ENCODE measurements at places on chromosomes 1 and 21.

- peak; percentile 65 for DNase-seq
These were observed 88.0 kb upstream of the ZNF648 start for GRCh38 chr1:182149411-182149965.

GRCh38 chr1:29099286-29099685 is 24.4 kb downstream of the TMEM200B start:
- DNase-seq: no peak

- DNase-seq: no peak
These were observed 15.8 kb upstream of the TMEM9 start for GRCh38 chr1:201169971-201170532.

DNA sequence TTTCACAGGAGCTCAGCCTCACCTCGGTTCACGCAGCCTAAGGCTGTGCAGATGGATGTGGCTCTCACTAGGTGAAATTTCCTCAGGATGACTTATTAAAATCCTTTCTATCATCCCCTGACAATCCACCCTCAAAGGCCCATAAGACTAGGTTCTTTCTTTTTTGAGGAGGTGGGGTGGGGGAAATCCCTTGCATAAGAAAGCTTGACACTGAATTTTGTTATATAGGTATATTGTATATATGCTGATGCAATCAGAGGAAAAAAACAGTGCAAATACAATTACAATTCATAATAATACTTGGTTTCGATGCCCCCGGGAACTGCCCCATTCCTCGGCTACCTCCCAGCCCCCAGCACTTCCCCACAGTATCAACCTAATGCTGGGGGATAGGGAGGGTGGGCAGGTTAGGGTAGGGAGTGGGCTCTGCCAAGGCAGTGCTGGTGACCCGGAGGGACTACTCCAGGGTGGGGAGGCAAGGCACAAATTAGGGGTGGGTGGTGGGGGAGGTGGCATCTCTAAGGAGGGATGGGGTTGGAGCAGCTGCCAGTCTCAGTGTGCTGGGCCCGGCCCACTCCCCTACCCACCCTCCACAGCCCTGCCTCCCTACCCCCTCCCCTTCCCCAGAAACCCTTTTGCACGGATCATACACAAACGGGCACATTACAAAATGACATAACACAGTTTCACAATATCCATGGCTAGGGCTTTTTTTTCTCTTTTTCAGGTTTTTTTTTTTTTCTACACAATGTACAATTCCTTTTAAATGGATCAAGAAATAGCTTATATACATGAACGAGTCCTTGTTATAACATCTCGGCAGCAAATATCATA is 30.9 kb downstream of the SLC27A3 start:
- DNase-seq: no peak

- DNase-seq: no peak
These were observed 371.6 kb upstream of the RUNX1 start for GRCh38 chr21:35420656-35421055.

- no peak for DNase-seq
These were observed 100.4 kb upstream of the F3 start for GRCh38 chr1:94641990-94642389.

- DNase-seq: no peak
These were observed 36.8 kb downstream of the MAB21L3 start for GRCh38 chr1:116147972-116148371.

DNA sequence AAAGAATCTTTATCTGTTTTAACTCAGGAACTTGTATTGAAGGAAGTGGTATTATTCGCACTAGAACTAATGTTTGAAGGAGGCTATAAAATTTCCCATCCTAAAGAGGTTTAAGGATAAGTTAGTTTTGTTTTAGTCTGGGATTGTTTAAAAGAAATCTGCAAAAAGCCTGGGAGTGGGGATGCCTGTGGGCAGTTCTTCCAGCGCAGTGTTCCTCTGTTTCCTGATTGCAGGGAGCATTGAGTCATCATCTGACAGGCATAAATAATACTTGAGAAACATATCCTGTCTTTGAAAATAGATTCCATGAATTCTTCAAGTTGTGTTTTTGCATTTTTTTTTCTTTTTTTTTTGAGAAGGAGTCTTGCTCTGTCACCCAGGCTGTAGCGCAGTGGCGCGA is 350.8 kb upstream of the PTBP2 start:
- DNase-seq: peak; percentile 92

DNA sequence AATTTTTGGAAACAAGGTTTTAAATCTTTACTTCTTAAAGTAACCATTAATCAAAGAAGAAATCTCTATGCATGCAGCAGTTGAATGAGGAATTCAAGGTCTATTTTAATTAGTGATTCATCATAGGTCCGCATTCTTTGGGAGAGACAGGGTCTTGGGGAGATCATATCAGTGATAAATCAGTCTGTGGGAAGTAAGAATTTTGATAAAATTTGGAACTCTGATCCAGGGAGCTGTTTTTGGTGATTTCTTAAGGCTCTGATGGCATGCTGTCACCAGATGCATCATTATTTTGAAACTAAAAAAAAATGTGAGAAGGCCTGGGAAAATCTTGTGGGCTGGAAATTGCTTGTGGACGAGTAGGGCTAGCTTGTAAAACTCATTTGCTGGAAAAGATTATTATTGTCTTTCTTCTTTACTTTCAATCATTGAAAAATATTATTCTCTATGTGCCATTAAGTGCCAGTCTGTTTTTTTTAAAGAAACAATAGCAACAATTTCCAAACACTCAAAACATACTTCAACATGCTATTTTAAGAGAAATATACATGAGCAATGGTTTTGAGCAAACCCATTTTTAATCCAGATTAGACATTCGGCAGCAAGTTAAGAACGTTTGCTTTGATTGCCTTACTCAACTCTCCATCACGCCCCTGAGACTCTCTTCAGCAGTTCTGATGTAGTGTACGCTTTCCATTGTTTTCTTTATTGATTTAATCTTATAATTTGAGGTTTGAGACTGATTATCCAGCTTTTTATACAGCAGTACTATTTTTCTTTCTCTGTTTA is 62.6 kb downstream of the ZBTB18 start:
- peak; percentile 82 for DNase-seq

DNA sequence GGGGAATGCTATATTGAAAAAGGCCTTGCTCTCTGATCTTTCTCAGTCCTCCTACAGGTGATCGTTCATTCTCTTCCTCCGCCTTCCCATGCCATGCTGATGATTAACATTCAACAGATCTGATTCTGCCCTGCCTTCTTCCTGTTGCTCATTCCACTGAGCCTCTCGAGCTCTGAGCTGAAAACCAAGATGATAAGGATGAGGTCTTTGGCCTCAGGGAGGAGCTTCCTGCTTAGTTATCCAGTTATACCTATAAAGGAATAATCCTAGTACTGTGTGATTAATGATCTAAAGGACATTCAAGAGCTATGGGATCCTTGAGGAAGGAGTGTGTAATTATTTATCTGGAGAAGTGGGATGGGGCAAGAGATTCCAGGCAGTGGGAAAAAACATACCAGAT is 25.2 kb upstream of the MAP3K7CL start:
- DNase-seq: peak; percentile 50

GRCh38 chr1:180533266-180533987 is 25.3 kb upstream of the OVAAL start:
- DNase-seq: peak; percentile 47

DNA sequence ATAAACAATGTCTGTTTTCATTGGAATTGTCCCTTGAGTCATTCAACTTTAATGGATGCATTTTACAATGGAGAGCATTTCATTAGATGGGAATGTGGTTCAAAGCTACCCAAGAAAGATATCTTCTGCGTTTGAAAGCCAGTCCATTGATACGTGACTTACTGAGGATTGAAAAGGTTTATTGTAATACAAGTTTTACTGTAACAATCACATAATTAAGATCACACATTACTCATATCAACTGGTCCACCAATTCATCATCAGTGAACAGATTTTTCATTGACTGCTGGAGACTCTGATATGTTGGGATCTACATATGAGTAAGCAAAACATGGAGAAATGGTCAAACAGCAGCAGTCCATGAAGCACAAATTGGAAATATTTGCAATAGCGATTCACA is 32.8 kb downstream of the KRTAP24-1 start:
- peak; percentile 13 for DNase-seq

- no peak for DNase-seq
These were observed 81.1 kb downstream of the NR5A2 start for GRCh38 chr1:200108659-200109058.

DNA sequence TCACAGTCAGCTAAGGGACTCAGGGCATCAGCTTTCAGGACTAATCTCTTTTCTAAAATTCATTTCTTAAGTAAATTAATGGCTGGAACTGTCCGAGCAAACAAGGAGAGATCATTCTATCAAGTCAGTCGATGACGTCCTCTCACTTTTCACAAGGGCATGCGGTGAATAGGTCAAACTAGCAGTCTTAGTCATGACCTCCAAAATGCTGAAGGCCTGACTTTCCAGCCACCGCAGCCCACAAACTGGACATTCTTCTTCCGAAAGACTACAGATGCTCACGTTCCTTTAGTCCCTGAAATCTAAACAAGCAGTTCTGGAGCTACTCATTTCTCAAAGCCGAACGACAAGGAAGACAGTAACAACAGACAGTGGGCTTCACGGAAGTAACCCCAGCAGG is 127.9 kb downstream of the TIAM1 start:
- peak; percentile 74 for DNase-seq

DNA sequence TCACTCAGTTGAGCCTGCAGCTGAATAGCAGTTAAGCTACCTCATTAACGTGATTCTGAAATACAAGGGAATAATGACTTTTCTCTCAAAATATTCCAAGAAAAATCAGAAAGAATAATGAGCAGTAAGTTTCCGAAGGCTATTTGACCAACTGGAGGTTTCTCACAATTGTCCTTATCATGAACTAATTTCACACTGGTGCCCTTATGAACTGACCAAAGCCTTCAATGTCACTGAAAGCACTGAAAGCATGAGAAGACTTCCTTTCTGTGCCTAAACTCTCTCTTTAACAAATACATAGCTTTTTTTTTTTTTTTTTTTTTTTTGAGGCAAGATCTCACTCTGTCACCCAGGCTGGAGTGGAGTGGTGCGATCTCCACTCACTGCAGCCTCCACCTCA is 18.8 kb downstream of the EIF4G3 start:
- no peak for DNase-seq

- DNase-seq: peak; percentile 3
These were observed 81.4 kb downstream of the ASTN1 start for GRCh38 chr1:177082855-177083693.

GRCh38 chr1:194289569-194290266 is 1103.3 kb upstream of the B3GALT2 start:
- no peak for DNase-seq

DNA sequence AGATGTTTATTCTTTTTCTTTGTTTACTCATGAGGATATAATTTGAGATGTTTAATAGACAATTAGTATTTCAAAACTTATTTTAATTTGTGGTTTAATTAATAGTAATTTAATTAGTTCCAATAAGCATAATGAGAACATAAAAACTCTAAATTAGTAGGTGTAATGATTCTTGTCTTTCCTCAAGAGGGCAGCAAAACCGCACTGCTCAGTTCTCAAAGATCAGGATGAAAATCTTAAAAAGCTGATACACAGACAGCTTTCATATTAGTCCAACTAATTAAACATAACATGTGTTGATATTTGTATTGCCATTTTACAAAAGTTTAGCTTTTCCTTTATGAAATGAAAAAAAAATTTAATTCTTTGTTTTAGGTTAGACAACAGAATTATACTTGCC is 106.7 kb upstream of the C21orf91 start:
- DNase-seq: peak; percentile 25

- DNase-seq: no peak
These were observed 23.7 kb downstream of the WARS2 start for GRCh38 chr1:119116725-119117124.

- no peak for DNase-seq
These were observed 14.7 kb upstream of the KRTAP21-1 start for GRCh38 chr21:30769724-30770431.

DNA sequence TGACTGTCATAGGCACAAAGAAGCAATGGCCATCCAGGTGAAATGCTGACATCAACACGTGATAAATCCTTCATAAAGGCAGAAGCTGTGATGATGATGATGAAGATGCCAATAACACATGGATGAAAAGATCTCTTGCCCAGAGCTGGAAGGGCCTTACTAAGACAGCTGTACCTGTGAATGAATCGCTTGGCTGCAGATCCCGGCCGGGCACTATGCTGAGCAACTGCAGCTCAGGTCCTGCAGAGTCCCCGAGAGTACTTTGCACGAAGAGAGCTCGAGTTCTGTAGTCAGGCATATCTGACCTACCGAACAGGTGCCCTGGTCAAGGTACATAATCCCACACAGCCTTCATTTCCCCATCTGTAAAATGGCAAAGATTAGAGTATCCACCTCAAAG is 48.8 kb downstream of the PGBD5 start:
- DNase-seq: no peak

DNA sequence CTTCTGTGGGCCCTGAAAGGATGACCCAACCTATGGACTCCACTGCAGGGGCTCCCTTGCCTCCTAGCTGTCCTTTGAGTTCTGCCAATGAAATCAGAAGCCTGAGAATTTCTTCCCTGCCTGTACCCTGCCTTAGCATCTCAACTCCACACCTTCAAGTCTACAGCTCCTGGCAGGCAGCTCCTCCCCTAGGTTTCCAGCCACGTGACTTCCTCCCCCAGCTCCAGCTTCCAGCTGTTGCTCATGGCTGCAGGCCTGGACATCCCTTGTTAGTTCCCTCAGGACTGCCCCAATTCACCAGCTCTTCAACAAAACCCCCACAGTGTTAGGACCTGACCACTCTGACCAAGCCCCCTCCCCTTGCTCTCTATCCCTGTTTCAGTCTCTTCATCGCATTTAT is 2.4 kb downstream of the RCAN1 start:
- no peak for DNase-seq

- no peak for DNase-seq
These were observed 7.1 kb downstream of the C1orf226 start for GRCh38 chr1:162388615-162389014.

- DNase-seq: peak; percentile 23
These were observed 2.5 kb upstream of the ATF6 start for GRCh38 chr1:161763522-161764098.

DNA sequence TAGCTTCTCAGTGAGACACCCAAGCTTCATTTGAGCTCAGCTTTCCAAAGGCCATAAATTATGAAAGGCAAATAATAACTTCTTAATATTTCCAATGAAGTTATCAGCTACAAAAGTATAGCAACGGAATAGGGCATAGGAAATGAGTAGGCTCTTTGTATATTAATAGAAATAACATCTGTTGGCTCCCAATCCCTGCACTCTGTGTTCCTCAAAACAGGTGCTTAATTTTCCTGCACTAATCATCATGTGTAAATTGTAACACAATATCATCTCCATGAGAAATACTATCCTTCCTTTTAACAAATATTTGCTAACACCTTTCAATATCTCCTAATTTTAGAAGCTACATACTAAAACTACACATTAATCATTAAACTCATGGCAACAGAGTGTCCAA is 19.2 kb upstream of the IFI44L start:
- DNase-seq: no peak
